ENCODE measurements at places on chromosomes 12 and 14.
A peak's percentile ranks its signal among the peaks of the same experiment; 100 is the strongest.

DNA sequence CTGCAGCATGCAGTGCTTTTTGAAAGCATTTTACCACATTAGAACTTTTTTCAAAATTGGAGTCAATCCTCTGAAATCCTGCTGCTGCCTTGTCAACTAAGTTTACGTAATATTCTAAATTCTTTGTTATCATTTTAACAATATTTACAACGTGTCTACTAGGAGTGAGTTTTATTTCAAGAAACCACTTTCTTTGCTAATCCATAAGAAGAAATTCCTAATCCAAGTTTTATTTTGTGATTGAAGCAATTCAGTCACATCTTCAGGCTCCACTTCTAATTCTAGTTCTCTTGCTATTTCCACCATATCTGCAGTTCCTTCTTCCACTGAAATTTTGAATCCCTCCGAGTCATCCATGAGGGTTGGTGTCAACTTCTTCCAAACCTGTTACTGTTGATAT, 25.4 kb downstream of the PRORP start:
- DNase-seq, result no peak

- no peak for DNase-seq
These were observed 561.2 kb upstream of the SEL1L start for GRCh38 chr14:82094829-82095345.

DNA sequence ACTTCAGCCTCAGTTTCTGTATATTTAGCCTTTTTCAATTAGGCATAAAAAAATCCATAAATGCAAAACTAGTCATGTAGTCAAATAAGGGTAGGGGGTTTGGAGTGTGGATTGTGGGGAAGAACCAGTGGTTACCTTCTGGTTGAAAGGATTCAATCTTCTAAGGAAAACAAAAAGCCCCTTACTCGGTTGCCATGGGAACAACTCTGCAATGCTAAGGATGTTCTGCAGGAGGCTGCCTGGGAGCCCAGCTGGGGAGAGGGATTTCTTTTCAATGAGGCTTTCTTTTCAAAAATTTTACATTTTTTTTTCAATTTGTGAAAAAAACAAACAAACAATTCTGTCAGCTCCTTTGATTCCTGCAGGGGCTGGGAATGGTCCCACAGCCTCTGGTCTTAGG, 67.2 kb downstream of the SLC8A3 start:
- DNase-seq, result no peak

DNA sequence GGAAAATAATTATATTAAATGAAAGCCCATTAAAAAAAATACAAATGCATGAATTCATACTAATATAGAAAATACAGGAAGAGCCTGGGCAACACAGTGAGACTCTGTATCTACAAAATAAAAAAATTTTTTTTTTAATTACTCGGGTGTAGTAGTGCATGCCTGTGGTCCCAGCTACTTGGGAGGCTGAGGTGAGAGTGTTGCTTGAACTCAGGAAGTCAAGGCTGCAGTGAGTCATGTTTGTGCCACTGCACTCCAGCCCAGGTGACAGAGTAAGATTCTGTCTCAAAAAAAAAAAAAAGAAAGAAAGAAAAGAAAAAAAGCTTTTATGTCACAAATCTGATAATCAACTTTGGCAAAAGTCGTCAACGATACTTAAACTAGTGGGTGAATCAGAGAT, 80.6 kb upstream of the PLEKHA5 start:
- no peak for DNase-seq

- no peak for DNase-seq
These were observed 68.0 kb downstream of the PRIMA1 start for GRCh38 chr14:93720076-93720815.

DNA sequence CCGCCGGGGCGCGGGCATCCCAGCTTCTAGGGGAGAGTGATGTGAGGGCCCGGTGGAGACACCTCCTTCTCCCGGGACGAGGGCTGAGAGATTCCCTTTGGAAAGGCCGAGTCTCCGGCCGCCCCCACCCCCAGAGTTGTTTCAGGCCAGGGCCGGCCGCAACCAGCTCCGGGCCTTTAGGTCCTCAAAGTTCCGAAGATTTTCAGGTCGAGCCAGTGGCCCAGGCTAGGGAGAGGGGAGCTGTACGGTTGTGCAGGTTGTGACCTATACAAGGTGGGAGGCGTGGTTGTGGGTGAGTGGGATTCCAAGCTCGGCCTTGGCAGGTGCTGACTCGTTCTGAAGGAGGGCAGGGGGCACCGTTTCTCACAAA, 18.4 kb upstream of the ANKRD33 start:
- DNase-seq, result no peak

GRCh38 chr12:4825011-4825858, 84.5 kb upstream of the KCNA1 start:
- DNase-seq, result no peak

DNA sequence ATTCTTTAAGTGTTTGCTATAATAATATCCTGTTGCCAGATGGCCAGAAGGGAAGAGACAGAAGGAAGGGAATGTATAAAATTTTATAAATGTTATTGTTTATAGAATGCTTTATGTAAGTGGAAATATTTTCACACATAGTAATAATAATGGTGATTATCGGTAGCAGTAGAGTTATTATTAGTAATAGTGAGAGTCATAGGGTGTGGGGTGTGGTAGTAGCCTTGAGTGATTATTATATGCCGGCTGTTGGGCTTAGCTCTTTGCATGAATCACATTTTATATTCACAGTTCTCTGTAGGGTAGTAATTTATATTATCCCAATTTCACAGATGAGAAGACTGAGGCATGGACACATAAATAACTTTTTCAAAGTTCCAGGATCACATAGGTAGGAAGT, 391.4 kb downstream of the C12orf75 start:
- DNase-seq, result no peak

DNA sequence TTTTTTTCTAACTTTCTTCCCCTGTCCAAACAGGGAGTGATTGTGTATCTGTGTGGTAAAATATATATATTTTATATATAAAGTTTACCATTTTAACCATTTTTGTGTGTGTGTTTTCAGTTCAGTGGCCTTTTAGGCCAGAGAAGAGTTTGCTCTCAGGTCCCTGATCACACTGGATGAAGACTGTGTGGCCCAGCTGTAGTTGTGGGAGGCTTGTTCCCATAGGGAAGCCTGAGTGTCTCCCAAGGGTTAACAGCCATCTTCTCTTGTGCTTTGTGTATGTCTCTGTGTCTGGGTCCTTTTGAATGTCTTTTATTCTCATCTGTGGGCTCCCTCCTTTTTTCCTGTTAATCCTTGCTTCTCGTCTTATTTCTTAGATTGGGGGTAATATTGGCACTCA, 23.4 kb downstream of the CGRRF1 start:
- no peak for DNase-seq

- DNase-seq, result no peak
These were observed 843.2 kb downstream of the GALC start for GRCh38 chr14:87149583-87150354.

- peak; percentile 73 for DNase-seq
These were observed 18.7 kb upstream of the HDAC7 start for GRCh38 chr12:47838286-47838931.

DNA sequence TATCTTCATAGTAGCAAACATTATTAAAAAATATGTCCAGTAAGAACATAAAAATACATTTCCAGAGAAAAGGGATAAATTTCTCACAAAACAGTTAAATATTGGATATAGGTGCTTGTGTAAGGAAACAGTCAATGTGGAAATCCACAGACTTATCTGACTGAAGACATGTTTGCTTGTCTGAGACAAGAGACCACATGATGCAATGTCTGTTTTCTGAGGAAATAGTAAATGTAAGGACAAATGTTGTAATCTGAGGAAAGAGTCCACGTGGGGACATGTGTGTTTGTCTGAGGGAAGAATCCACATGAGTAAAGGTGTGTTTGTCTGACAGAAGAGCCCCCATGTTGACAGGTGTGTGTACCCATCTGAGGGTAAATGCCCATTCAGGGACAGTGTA, 1093.2 kb downstream of the TMEM121 start:
- no peak for DNase-seq

GRCh38 chr14:24171422-24172260, at the start of gene REC8:
Gene REC8, plus strand, starts transcription at chr14:24172080. Its CDS starts 473 bp downstream, at chr14:24172553.
- DNase-seq, result peak; percentile 98

DNA sequence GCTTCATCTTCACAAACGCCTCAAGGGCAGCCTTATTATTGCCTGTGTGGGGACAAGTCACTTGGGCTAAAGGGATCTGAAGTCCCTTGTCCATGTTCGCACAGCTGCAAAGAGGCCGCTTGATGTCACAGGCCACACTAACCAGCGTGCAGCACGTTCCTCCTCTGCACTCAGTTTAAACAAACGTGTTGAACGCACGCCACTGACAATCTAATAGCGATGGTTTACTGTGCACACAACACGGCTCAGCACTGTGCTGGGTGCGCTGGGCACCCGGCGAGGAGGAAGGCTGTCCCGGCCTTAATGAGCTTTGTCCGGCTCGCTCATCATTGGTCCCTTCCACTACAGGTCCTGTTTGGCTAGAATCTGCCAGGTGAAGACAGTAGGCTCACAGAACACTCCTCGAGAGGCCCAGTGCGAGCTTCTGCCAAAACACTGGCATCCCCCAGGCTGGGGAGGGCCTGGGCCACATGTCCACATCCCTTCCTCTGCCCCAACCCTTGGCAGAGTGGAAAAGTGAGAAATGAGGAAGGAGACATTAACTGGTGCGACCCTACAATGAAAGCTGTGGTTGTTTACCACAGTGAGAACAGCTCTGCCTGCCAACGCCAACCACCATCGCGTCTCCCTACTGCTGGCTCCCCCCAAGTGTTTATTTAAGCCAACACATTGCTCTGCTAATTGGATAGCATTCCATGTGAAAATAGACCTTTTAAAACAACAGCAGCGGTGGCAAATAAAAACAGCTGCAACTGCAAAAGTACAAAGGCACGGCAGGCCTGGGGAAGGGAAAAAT, 113.2 kb downstream of the RBM19 start:
- DNase-seq, result no peak

DNA sequence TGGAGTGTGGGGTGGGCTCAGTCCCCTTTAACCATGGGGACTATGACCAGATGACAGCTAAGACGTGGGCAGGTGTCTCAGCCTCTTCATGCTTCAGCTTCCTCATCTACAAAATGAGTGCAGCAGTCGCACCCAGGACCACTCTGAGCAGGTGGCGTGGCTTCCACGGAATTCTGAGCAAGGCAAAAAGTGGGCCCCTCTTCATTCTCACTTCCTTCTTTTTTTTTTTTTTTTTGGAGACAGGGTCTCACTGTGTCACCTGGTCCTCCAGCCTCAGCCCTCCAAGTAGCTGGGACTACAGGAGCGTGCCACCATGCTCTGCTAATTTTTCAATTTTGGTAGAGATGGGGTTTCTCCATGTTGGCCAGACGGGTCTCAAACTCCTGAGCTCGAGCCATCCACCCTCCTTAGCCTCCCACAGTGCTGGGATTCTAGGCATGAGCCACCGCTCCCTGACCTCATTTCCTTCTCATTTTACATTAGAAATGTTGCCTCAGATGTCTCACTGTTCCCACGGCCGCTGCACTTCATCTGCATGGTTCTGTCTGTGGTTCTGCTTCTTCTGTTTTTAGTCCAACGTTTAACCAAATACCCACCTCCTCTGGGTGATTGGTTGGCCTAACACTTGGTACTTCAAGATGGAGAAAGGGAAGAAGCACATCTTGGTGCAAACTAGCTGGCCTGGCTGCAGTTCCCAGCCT, 41.3 kb upstream of the BCL7A start:
- no peak for DNase-seq

DNA sequence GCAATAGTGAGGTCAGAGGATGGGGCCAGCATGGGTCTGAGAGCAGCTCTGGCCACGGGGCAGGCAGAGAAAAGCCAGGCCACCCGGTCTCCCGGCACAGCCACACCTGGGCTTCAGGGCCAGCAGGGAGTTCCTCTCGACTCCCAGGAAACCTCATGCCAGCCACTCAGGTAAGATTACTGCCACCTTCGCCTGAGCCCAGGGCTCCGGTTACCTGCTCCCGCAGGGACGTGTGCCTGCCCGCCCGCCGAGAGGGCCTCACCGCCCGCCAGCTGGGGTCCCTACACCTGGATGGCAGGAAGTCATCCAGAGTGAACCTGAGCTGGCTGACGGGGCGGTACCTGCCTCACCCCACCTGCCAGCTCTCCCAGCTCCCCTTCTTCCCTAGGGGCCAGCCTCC, 7.3 kb downstream of the JAG2 start:
- DNase-seq, result no peak

- no peak for DNase-seq
These were observed 3.8 kb downstream of the LIMA1 start for GRCh38 chr12:50279501-50279900.

GRCh38 chr14:95196268-95196667, 38.9 kb upstream of the DICER1 start:
- no peak for DNase-seq

- DNase-seq, result no peak
These were observed 23.6 kb upstream of the GPHB5 start for GRCh38 chr14:63342371-63342770.

DNA sequence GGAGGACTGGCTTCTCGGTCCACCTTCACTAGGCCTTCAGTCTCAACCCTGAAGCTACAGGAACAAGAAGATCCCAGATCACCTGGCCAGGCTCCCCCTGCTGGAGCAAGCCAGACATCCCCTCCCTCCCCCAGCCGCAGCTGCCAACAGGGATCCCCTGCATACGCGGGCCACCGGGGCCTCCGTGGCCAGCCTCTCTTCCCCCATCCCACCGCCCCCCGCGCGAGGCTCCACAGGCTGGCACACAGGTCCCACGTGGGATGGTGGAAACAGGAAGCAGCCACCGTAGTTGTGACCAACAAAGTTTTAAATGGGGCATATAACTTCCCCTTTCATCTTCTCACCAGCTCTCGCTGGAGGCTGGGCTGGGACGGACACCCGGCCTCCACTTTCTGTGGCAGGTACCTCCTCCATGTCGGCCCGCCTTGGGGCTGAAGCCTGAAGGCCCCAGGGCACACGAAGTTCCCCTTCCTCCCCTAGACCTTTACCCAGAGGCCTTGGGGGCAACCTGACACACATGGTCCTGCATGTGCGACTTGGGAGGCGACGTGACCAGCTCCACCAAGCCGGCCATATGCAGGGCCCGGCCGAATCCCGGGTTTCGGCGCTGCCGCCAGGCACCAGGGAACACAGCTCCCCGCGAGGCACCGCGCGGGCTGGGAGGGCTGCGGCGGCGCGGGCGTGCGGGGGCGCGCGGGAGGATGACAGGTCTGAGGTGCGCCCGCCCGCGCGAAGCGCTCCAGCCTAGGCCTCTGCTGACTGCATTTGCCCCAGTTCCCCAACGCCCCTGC, 44.4 kb upstream of the PNMA1 start:
- DNase-seq, result peak; percentile 85

- DNase-seq, result peak; percentile 59
These were observed 157.4 kb upstream of the FOXG1 start for GRCh38 chr14:28608851-28609828.

GRCh38 chr12:26046203-26046602, 78.6 kb downstream of the BHLHE41 start:
- DNase-seq, result no peak

DNA sequence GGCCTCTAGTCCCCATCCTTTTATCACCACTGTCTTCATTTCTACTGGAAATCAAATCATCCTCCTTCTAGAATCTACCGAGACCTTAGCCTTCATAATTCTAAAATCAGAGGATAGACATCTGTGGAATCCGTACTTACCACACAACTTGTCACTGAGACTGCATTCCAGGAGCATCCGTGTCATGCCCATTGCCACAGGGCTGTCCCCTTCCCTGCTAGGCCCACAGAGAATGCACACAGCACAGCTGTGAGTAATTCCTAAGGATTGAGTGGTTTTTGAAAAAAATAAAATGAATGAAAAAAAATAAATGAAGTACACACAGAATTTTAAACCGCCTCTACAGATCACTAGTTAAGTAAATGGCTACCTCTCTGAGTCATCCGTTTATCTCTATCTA, 21.0 kb upstream of the MAGOHB start:
- DNase-seq, result no peak

- DNase-seq, result peak; percentile 23
These were observed 1.2 kb downstream of the NOVA1 start for GRCh38 chr14:26596543-26597061.

GRCh38 chr14:91376547-91377477, 40.8 kb downstream of the CCDC88C start:
- DNase-seq, result no peak
